ENCODE measurements at places on chromosomes 1 and 21.

DNA sequence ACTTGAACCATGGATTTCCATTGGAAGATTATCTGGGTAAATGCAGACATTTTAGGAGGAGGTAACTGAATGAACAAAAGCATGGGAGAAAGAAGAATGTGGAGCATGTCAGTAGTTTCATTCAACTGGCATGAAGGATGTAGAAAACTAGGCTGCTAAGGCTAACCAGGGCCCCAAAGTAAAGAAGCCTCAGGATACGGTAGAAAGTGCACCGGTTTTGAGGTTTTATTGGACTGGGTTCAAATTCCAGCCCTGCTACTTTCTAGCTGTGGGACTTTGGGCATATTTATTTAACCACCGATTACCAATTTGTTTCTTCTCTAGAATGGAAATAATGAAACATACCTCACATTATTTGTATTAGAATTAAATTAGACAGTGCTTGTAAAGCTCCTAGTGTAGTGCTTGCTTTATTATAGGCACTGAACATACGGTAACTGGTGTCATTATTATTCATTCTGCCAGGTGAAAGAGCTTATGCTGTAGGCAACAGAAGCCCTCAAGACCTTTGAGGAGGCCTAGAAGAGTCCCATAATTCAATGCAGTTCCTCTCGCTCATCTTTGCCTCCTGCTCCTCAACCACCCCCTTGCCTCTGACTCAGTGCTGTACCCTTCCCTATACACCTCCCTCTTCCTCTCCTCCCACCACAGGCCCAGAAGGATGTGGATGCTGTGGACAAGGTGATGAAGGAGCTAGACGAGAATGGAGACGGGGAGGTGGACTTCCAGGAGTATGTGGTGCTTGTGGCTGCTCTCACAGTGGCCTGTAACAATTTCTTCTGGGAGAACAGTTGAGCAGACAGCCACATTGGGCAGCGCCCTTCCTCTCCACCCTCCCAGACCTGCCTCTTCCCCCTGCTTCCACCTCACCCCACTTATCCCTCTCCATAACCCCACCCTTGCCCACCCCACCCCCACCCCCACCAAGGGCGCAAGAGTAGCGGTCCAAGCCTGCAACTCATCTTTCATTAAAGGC lies 2.5 kb upstream of the CHTOP start:
- DNase-seq: no peak

GRCh38 chr1:210321552-210321951 lies 7.2 kb upstream of the HHAT start:
- DNase-seq: no peak

GRCh38 chr1:180966312-180966711 lies 53.6 kb downstream of the KIAA1614 start:
- no peak for DNase-seq

DNA sequence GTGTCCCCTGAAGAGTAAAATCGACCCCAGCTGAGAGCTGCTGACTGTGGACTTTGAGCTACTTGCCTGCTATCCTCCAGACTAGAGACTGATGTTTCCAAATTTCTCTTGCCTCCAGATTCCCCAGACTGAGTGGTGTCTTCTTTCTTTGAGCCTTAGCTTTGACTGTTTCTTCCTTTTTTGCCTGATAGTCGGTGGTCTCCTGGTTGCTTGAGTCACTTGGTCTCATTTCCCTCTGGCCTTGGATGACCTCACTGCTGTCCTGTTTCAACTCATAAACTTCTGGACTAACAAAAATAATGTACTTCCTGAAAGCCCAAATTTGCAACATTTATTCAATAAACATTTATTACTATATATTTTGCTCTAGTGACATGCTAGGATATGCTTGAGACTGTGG lies 52.9 kb upstream of the DIPK1A start:
- no peak for DNase-seq

DNA sequence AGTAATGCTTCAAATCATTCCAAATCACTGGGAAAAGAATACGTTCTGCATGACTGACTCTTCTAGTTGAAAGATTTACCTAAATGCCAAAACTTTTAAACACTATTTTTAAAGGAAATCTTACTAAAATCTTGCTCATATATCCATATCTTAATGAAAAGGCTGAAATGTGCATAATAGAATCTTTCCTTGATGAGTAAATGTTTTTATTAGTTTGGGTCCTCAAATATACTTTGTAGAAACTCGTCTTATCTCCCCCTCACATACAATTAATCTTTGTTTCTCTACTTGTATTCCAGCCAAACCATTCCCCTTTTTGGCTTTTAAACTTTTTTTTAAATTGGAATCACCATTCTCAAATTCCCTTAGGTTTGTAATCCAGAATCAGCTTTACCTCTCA lies 110.2 kb downstream of the NTNG1 start:
- DNase-seq: no peak

DNA sequence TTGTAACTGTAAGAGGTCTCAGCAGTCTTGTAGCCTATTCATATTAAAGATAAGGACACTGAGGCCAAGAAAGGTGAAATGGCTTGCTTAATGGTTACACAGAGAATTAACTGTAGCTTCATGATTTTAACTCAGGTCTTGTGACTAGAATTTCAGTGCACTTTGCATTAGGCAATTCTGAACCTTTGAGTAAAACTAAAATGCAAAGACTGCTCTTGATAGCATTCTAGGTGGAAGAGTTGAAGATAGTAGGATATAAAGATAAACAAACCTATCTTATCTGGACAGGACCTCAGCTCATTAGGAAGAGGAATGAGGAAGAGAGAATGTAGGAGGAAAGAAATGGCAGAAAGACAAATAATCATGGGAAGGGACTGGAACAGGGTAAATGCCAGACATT lies 68.6 kb upstream of the RGL1 start:
- no peak for DNase-seq

GRCh38 chr1:223029985-223030769 lies 112.9 kb downstream of the TLR5 start:
- DNase-seq: no peak

DNA sequence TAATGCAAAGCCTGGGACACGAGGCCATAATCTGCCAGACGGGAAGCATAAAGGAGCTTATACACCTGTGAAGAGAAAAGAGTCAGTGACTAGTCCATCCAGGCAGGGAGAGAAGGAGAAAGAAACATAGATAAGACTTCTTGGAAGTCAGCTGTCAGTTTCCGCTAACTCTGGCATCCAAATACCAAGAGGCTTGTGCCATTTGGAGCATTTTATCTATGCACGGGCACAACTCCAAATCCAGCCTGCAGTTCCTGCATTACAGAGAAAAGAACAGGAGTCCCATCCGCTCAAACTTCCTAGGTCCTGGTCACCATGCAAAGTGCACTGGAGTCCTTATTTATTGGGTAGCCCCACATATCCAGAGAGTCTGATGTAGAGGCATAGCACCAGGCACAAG lies 27.9 kb downstream of the SEC16B start:
- DNase-seq: no peak

DNA sequence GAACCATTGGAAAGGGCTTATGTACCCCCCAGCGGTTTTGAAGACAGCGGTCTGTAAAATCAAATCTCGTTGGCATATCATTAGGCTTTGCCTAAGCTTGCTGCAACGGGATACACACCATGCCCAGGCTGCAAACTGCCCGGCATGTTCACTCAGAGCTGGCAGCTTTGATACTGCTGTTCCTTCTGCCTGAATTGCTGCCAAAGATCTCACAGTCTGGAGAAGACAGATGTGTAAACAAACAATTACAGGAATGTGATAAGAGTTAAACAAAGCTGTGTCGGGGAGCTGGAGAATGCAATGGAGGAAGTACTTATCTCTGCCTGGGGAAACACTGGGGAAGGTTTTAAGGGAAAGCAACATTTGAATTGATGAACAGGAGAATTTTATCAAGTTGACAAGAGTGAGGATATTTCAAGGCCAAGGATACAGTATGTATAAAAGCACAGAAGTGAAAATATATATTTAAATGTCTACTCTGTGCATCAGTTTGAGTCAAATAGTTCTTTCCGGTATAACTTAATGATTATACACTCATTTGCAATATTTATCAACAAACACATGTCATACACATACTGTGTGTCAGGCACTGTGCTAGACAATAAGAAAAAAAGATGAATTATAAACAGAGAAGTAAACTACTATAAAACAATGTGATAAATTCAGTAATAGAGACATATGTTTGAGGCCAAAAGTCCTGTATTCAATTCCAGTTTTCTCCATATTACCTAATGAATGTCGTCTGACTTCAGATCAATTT lies 29.9 kb downstream of the CHML start:
- DNase-seq: no peak

Measured in CD4-positive, alpha-beta T cell treated with Interferon gamma for 1 hour (primary cell).